Renal pelvis (tissue), 12 donors: ENCODE measurements at places on chromosomes 16 and 17. TPM values are rescaled to one million over a fixed set of nuclear protein-coding genes. Genes with fewer than 3 reads are reported as not detected.

The CRHR1 gene
- 0.36 TPM for polyA plus RNA-seq

The KCTD11 gene
- 13.1 TPM for polyA plus RNA-seq

The CARD14 gene
- polyA plus RNA-seq, result 2.1 TPM

- no peak for DNase-seq
These were observed 14.4 kb upstream of the RNF213 start for GRCh38 chr17:80246266-80246681.

GRCh38 chr16:4135537-4135936, 19.3 kb upstream of the ADCY9 start:
- DNase-seq, result no peak
